ENCODE measurements at places on chromosomes 5 and 9.

DNA sequence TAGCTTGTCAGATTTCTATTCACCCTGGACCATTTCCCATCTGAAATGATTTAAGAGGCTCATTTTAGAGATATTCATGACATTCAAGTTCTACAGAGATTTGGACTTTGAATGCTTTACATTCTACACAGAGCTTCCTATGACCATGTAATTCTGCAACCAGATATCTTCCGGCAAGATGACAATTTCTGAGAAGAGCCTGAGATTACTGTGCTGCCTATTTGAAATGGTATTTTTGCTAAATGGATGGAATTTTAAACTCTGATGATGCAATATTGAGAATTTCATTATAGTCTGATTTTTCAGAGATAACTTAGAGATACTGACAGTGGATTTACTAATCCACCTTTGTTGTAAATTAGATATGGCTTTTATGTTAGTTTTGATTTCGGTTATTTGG, 16.0 kb upstream of the ACOT12 start:
- DNase-seq: no peak

DNA sequence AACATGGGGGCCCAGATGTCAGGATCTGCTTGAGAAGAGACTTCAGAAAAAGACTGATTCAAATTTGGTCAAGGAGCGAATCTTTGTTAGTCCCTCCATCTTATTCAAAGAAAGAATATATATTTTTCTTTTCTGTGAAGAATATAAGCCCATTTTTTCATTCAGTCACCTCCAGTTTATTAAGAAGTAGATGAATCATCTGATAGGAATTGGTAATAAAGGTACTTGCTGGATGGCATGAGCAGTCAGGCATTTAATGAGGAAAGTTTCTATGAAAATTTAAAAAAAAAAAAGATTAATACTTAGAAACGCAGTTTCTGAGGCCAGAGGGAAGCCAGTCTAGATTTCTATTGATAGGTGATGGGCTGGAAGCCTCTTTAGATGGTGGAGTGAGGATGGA, 373.1 kb upstream of the SMC2 start:
- DNase-seq: no peak

DNA sequence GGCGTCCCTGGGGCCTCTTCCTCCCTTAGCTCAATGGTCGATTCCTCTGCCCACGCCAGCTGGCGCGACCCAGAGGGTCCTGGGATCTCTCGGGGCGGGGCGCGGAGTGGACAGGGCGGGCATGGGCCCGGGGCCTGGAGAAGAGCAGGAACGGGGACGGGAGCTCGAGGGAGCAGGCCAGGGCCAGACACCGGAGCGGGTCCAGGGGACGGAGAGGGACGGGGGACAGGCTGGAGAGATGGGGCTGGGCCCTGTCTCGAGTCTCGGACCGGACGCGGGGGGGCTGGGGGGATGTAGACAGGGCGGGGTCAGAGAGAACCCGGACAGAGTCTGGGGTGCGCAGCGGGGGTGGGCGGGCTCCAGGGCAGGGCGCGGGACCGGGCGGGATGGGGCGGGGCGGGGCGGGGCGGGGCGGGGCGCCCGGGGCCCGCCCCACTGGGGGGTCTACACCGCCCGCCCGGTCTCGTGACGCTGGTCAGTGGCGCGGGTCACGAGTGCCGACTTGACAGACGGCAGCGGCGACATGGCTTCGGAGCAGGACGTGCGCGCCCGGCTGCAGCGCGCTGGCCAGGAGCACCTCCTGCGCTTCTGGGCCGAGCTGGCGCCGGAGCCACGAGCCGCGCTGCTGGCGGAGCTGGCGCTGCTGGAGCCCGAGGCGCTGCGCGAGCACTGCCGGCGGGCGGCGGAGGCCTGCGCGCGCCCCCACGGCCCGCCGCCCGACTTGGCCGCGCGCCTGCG, at the start of gene UAP1L1:
Gene UAP1L1, plus strand, starts transcription at position 508 of the 738 bp plus-strand sequence. Its CDS starts 16 bp downstream, at position 524.
- no peak for DNase-seq

DNA sequence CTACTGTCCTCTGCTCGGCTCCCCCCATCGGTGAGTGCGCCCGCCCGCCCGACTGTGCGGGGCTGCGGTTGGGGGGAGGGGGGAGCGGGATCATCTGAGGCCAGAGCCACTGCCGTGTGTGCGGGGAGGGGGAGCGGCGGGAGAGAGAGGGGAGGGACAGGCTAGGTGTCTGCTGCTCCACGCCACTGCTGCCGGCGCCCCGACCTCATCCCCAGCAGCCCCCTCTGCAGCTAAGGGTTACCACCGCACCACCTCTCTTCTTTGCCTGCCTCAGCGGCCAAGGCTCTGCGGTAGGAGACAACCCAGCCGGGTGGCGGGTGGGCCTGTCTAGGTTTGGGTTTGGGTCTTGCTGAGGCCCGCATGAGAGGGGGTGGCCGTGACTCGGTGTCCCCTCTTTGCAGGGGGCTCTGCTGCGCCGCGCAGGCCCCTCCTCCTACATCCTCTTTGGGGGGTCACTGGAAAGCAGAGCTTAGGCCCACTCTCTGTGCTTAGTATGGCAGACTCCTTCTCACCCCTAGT, 670 bp upstream of the PURA start:
- DNase-seq: no peak

DNA sequence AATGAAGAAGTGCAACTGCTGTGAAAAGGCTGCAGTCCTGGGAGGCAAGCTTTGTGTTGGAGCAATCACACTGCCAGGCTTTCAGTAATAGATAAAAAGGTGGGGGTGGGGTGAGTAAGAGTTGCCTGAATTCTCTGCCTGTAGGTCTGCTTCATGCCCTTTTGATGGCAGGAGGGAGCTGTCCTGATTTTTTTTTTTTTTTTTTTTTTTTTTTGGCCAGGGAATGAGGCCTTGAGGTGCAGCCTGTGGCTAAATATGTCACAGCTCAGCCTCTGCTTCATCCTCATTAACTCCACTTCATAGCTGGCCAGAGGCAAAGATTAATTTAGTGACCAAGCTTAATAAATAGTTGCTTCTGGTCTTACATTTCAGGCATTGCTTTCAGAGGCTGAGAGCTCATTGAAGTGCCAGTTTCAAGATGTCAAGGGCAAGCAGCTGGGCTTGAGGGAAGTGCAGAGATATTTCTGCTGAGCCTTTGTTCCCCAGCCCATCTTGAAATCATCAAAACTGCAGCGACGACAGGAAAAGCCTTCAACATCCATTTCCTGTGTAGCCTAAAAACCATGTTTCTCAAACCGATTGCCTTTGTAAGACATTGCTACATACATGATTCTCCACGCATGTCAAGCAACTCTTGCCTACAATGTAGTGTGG, 134.7 kb downstream of the MACIR start:
- DNase-seq: no peak

GRCh38 chr5:169544264-169544950, 39.2 kb upstream of the SPDL1 start:
- DNase-seq: no peak

GRCh38 chr9:28707616-28708015, 1134.3 kb upstream of the C9orf72 start:
- no peak for DNase-seq

DNA sequence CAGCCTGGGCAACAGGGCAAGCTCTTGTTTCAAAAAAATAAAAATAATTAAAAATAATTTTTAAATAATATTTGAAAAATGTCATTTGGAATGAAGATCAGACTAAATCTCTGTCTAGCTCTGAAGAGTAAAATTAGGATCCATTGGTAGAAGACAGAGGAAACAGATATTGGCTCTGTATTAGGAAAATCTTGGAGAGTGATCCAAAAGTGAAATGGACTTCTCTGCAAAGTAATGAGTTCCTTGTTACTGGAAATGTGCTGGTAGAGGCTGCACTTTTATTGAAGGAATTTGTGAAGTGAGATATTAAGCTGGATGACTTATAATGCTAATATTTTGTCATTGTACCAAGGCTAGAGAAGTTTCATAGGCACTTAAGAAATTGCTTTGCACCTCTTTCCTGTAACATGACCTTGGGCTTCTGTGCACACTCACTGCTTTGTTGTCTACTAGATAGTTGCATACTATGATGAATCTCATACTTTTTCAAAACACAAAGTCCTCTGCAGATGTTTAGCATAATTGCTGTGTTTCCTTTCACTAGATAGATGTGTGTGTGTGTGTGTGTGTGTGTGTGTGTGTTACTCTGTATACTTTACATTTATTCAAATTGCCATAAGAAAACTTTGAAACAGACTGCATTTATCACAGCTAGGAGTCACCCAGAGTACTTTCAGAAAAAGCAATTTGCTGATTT, 13.1 kb downstream of the THBS4 start:
- DNase-seq: no peak

DNA sequence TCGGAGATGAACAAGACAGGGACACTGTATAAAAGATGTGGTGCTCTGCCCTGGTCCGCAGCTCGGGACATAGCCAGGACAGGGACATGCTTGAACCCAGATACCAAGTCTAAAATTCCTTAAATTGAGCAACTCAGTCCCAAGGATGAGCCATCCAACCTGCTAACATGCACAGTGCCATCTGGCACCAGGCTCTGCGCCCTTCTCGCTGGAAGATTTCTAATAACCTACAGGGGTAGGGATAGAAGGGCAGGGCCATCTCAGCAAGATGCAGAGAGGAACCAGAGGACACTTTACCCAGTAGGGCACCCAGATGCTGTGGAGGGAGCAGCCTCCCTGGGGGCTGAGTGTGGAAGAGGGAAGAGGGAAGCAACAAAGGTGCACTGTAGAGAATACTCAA, 60.1 kb downstream of the SEMA4D start:
- no peak for DNase-seq

GRCh38 chr9:25742256-25742655, 64.0 kb upstream of the TUSC1 start:
- DNase-seq: no peak

- DNase-seq: no peak
These were observed 87.1 kb downstream of the SEMA4D start for GRCh38 chr9:89410641-89411350.

- no peak for DNase-seq
These were observed 4.0 kb upstream of the RHOBTB3 start for GRCh38 chr5:95726811-95727763.

DNA sequence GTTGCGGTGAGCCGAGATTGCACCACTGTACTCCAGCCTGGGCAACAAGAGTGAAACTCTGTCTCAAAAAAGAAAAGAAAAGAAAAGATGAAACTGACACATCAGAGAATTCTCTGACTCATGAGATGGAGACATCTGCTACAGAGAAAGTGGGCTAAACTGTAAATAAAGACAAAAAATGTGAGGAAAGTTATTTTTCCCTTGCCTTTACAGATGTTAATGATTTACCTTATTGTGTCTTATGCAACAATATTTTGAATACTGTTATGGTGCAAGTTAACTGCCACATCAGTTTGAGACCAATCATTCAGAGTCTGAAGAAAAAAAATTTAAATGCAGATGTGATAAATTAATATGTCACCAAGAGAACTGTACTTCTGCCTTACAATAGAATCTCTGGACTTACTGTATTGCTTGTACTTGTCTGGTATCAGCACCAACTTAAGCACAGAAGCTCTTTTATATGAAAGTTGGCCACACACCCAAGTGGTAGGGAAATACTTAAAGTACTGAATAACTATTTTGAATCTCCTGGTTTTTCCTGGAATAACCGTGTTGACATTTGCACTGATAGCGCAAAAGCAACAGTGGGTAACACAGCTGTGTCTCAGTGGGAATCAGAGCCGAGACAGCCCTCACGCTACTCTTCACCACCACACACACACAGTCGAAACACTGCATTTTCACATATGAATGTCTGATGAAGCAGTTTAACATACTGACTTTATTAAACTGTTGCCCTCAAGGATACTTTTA, 169.9 kb downstream of the FANCC start:
- no peak for DNase-seq

- no peak for DNase-seq
These were observed 1770.8 kb upstream of the CDH9 start for GRCh38 chr5:28808967-28809810.

DNA sequence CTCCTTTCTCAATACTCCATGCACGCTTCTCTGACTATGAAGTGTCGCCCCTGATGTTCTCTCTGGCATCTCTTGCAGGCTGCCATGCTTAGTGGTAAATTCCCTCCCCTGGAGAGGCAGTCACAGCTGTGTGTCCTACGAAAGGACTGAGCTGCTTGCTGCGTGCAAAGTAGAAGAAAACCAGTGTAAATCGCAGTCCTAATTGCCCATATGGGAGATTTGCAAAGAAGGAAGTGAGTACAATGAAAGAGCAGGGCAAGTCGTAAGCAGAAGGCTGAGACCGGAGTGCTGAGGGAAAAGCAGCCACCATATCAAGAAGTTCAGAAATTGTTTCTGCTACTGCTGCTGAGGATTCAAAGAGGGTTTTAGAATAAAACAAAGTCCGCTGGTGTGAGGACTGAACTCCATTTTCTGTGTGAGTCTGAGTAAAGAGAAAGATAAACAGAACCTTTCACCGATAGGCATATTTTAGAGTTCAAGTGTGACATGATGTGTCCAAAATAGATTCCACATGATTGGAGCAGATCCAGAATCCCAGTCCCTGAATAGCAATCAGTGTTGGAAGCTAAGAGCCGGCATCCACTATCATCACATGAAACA, 507.8 kb upstream of the MPDZ start:
- no peak for DNase-seq

DNA sequence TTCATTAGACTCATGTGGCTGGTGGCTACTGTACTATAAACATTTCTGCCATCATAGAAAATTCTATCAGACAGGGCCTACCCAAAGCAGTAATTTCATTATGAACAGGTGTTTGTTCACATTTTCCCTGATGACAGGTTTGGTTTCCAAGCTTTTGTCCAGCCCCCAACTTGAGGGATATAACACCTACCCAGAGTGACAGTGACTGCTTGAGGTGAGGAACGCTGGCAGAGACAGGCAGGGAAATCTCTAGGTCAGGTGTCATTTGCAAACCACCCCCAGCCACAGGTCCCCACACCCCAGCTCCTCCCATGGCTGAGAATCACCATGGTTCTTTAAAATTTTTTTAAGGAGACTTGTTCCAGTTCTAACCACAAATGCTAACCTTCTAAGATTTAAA, 25.5 kb downstream of the GOLM1 start:
- DNase-seq: no peak

DNA sequence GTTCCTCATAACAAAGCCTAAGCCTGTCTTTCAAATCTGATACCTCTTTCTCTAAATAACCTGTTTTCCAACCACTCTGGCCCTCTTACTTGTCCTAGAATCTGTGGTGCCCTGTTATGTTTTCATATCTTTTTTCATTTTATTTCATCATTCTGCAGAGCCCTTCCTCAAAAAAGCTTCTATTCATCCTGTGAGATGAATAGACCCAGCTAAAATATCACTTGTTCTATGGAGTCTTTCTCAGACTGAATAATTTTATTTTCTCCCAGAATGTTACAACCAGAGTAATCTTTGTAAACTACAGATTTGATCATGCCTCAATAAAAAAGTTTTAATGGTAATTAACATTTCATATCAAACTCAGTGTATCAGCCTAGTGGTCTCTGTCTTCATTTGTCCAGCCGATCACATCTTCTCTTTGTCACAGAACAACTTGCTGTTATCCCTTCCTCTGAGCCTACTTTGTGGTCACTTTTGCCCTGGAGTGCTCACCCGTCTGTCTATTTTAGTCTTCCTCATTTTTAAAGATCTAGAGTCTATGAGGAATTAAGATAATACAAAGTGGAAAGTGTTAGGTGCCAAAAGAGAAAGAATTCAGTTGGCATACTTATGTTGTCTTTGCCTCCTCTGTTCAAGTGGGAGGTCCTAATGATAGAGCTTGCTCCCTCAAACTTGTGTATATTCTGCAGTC, 77.8 kb downstream of the ZCCHC7 start:
- no peak for DNase-seq
